ENCODE measurements at places on chromosomes 11 and 22. TPM values are rescaled to one million over a fixed set of nuclear protein-coding genes. Genes with fewer than 3 reads are reported as not detected.
A peak's percentile ranks its signal among the peaks of the same experiment; 100 is the strongest.

DNA sequence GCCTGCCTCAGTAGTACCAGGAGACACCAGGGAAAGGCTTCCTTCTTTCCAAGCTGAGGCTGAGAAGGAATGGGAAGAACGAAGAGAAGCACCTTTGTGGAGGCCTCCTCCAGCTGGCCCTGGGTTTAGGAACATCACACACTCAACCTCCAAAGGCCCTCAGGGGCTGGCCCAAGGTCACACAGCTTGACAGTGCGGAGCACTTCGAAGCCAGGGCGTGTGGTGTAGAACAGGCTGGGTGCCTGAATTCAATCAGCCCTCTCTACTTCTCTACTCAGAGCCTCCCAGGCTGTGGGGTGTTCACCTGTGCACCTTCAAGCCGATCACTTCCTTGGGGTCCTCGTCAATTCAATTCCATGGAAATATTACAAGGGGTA lies 727 bp upstream of the CSDC2 start:
- no peak for DNase-seq

DNA sequence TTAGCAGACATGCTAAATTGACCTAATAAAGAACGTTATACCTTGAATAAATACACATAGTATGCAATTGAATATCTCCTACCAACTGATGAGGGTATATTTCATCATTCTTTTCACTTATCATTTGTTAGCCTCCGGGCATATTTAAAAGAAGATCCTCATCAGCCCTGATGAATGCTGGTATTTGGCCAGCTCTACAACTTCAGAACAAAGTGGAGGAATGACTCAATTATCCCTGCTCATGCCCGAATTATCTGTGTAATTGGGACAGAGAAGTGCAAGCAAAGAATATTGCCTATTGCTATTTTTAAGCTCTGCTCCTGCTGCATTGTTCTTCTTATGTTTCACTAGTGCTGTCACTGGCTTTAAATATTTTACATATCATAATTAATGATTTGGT lies 622.1 kb downstream of the METTL15 start:
- DNase-seq, result no peak

- DNase-seq, result peak; percentile 92
Observed at GRCh38 chr11:130522284-130522961, 74.0 kb downstream of the ADAMTS15 start.

DNA sequence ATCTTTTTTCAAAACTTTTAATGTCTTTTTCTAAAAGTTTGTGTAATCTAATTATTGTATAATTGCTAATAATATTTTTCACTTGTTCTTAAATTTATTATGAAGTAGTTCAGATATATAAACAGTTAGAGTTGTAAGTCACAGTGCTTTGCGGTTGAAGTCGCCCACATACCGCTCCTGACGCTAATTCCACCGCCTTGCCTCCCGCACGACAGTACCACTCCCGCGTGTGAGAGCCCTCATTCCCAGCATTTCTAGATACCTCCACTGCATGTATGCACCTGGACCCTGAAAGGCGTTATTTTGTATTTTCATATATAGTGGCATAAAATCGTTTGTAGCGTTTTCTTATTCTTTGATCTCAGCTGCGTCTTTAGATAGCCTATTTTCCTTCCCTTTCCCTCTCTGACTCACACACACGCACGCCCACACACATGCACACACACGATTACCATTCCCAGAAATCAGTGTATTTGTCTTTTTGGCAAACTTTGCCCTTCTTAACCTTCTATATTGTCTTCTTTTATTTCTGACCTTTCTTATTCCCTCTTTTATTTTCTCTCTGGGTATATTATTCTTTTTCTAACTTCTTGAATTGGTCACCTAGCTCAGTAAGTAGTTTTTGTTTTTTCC lies 56.4 kb upstream of the PITPNB start:
- no peak for DNase-seq

DNA sequence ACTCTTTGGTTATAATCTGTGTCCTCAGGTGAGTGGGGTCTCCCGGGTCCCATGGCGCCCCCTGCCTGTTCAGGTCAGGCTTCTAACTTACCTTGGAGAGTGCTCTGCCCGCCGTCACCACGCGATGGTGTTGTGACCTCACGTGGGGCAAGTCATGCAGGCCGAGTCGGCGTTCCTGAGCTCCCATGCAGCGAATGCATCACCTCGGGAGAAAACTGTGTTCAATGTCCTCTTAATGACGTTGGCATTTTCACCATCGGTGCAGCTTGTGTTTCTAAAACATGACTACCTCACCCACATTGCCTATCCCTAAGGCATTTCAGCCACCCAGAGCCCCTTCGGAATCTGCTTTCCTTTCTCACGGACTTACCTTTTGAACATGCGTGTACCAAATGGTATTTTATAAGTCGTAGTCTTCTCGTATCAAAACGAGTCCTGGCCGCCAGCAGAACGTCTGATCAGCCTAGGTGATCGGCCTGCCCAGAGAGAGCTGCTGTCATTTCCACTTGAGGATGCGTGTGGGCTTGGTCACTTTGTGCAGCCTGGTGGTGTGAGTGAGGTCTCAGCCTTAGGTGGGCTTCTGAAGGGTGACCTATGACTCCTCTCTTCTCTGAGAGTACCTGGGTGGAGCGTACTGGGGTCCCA lies 64.8 kb downstream of the TBC1D22A start:
- DNase-seq, result peak; percentile 89

Gene PDXP
- 41.0 TPM for total RNA-seq

Gene GAS2
- total RNA-seq, result 1.8 TPM

GRCh38 chr11:67033661-67034166 lies 10.8 kb downstream of the SYT12 start:
- DNase-seq, result no peak

GRCh38 chr11:1881442-1882264 lies 10.0 kb downstream of the PRR33 start:
- DNase-seq, result peak; percentile 24

- DNase-seq, result no peak
Observed at GRCh38 chr22:45993841-45994240, 16.9 kb upstream of the WNT7B start.

Measured in H9 (cell line).